ENCODE measurements at places on chromosomes 16 and 17. TPM values are rescaled to one million over a fixed set of nuclear protein-coding genes. Genes with fewer than 3 reads are reported as not detected.

The PPP1R1B gene
- not detected for total RNA-seq

The TBC1D3G gene
- not detected for total RNA-seq

The HSF5 gene
- 0.89 TPM for total RNA-seq

The DHRS7C gene
- not detected for total RNA-seq

The STH gene
- not detected for total RNA-seq

The TMC7 gene
- not detected for total RNA-seq

GRCh38 chr16:54359081-54359480 is 72.5 kb upstream of the IRX3 start:
- DNase-seq, result no peak

DNA sequence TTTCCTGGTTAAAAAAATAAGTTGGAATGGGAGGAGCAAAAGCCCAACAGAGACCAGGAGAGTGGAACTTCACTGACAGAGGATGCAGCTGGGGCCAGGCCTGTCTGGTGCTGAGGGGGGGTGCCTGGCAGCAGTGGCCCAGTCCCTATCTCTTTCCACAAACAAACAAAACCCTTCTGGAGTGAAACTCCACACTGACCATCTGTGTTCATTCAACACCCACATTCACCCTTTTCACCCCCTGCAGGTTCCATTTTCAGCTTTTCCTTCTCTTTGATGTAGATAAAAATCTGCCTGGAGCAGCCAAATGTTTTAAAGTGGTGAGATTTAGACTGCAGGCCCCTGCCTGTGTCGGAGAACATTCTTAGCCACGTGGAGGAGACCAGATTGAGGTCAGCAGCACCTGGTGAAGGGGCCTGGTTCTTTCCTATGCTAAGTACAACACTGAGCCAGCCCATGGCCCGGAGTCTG is 161.4 kb upstream of the CDH11 start:
- DNase-seq, result no peak

DNA sequence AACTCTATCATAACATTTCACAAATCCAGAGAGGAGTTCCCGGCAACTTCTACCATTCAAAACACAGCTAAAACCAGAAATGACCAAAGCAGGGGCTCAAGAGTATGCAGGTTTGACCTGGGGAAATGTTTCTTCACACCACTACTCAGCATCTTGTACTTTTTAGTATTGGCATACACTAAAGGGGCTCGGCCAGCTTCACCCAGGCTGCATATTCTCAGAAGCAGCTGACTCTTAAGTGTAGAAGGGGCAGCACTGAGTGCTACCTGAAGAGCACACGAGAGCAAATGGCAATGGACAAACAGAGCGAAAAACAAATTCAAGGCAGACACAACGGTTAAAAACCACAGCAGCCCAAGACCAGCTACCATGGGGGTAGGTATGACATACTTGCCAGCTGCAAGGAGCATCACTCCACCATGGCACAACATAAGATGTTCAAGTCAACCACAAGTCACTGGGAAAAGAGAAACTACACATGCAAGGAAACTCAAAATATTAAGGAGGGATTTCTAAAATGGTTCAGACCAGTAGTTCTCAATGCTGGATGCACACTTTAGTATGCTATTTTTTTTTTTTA is 34.4 kb downstream of the N4BP1 start:
- no peak for DNase-seq

- DNase-seq, result peak; percentile 34
Measured at GRCh38 chr16:22373662-22374310, 633 bp downstream of the CDR2 start.

DNA sequence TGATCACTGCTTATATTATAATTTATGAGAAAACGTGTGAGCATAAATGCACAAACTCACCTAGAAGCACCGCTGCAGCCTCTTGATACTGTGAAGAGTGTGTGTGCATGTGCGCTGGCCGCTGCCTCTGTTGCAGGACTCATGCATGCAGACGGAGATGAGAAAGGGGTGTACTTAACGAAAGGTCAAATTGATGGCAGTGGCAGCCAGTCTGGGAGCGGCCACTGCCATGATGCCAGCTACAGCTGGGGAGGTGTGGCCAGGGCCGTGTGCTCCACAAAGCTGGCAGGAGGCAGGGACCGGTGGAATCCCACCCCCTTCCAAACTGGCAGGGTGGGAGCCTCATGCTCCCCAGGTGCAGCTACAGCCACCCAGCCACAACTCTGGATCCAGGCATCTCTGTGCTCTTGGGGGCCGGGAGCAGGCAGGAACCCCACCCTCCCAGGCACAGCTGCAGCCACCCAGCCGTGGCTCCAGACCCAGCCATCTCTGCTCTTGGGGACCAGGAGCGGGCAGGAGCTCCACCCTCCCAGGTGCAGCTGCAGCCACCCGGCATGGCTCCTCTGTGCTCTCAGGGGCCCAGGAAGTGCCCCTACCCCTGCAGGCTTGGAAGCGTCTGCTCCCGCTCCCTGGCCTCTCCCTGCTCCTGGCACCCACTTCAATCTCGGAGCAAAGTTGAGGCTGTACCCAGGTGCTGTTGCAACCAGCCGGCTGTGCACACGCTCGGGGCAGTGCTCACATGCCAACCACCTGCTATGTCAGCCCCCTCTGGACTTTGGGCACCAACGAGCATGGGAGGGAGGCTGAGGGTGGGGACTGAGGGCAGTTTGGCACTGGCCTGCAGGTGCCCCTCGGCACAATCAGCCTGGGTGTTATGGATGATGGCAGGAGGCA is 77.5 kb upstream of the CHMP6 start:
- DNase-seq, result no peak

Data from activated CD4-positive, alpha-beta T cell treated with anti-CD3 and anti-CD28 coated beads, Interleukin-2, amount 10 ng/mL, durations not matched to agents 7 days and 5 days (primary cell).